ENCODE measurements at places on chromosomes 11 and 22. TPM values are rescaled to one million over a fixed set of nuclear protein-coding genes. Genes with fewer than 3 reads are reported as not detected.
A peak's percentile ranks its signal among the peaks of the same experiment; 100 is the strongest.

The ELFN2 gene
- total RNA-seq, result 0.29 TPM

The UCP3 gene
- not detected for total RNA-seq

DNA sequence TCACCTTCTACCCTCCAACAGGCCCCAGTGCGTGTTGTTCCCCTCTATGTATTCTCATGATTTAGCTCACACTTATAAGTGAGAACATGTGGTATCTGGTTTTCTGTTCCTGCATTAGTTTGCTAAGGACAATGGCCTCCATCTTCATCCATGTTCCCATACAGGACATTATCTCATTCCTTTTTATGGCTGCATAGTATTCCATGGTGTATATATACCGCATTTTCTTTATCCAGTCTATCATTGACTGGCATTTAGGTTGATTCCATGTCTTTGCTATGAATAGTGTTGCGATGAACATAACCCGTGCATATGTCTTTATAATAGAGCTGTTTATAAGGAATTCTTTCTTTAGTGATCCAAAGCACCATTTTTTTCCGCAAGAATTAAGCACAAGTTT, 28.5 kb upstream of the TLCD5 start:
- no peak for DNase-seq

The TAF1D gene
- total RNA-seq, result 114 TPM

DNA sequence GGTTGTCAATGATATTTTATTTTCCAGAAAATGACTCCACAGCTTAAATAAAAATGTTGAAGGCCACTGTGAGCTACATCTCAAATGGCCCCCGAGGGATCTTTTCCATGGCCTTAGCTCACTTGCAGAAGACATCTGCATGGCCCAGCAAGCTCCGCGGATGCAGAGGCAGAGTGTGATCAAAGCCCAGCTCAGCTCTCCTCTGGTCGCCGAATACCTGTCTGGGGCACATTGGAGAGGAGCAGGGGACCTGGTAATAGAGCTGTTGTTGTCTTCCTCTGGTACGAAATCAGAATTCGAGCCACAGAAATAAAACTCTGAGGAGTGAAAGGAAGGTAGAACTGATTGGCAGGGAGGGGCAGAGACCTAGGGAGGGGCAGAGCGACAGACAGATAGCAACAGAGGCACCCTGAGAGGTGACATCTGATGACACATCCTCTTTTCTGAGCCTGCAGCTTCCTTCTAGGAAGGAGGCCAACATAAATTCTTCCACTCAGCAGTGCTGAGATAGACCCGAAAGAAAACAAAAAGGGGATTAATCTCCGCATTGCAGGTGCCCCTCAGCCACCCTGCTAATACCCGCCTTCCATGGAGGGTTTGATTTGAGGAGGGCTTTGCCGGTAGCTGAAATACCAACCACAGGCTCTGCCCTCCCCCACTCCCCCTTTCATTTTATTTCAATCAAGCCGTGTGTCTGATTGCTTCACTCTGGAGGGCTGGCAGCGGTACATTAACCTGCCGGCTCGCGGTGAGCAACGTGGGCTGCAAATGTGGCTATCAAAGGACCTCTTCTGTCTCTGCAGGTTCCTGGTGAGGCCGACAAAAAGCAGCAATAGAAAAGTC, 759.4 kb downstream of the OPCML start:
- DNase-seq, result no peak

DNA sequence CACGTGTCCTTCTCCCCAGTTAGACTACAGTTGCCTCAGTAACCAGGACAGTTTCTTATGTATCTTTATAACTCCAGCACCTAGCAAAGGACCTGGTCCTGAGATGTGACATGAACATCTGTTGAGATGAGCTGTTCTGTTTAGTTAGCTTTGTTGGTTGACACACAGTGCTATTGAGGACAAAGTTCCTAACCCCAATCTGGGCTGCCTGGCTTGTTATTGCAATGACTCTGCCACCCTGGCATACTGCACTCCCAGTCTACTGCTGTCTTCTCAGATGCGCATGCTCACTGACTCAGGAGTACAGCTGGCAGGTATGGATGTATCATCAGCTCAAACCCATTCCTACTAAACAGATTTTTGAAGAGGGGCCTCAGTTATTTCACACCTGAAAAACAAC, 7.4 kb downstream of the DESI1 start:
- DNase-seq, result no peak

The SLC17A6 gene
- total RNA-seq, result 0.02 TPM

The PNPLA3 gene
- total RNA-seq, result 5.2 TPM

- DNase-seq, result no peak
Measured at GRCh38 chr22:25109878-25110595, 89.6 kb upstream of the CRYBB3 start.

DNA sequence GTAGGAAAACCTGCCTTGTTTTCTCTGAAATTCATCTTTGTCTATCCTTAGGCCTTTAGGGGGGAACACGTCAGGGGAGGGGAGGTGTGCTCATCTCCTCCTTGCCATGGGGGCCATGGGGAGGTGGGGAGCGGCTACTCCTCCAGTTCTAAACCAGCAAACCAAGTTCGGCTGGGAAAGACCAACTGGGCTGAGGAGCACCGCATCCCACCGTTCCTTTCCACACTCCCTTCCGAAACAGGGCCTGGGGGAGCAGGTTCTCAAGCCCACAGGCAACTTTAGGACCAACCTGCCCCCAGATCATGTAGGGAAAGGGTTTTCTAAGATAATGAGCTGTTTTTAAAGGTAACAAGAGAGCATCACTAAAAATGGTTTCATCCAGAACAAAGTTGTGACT, 77.5 kb upstream of the PITPNB start:
- no peak for DNase-seq

DNA sequence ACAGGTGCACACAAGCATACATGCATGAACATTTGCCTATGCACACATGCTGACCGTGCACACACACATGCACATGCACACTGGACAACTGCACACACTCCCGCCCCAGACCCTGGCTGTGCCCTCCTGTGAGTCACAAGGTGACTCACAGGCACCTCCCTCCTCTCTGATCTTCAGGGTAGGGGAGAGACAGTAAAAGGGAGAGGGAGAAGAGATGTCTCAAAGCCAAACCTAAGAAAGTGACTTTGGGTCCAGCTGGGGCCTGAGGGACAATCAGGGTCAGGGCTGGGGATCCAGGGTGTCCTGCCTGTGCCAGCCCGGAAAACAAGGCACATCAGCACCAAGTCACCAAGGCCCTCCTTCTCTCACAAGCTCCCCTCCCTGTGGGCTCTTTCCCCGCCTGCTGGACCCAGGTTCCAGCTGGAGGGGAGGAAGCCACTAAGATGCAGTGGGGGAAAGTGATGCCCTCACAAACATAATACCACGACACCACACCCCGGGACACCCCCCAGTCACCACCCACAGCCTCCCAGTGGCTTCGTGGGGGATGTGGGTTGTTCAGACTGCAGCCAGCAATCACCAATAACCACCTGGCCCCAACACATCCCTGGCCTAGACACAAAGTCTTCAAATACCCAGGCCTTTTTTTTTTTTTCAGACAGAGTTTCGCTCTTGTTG, 39.3 kb downstream of the PDGFB start:
- peak; percentile 66 for DNase-seq

The POLR2F gene
- 145 TPM for total RNA-seq

The PHETA2 gene
- not detected for total RNA-seq

GRCh38 chr11:109511598-109511997, 89.6 kb downstream of the C11orf87 start:
- DNase-seq, result no peak

The LIF gene
- total RNA-seq, result 3.9 TPM

- no peak for DNase-seq
Measured at GRCh38 chr11:130146796-130147195, 12.8 kb upstream of the ST14 start.

The TCN2 gene
- 6.1 TPM for total RNA-seq

DNA sequence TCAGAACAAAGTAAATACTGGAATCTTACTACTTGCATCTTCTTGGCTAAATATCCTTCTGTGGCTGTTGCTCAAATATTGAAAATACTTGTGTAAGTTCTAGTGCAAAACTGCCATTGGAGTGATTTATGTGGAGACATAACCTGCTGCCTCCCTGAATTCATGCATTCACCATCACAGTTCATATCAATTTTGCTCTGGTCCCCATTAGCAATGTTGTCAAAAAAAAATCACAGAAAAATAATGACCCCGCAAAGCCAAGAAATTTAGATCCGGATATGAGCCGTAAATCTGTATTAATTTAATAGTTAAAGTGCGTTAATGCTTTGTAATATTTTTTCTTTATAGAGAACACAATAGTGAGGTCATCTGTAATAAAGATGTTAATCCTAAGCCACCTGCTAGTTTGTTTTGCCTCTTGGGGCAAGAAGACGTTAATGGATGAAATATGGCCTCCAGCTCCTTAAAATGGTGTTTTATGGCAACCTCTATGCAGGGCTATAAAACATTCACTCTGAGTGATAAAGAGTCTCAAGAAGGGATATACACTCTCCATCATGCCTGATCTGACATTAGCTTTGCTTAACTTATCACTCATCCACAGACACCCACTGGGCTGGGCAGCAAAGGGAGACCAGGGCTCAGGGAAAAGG, 255.9 kb downstream of the INSC start:
- DNase-seq, result no peak

GRCh38 chr11:115054570-115055538, 376.5 kb downstream of the NXPE2 start:
- DNase-seq, result no peak

DNA sequence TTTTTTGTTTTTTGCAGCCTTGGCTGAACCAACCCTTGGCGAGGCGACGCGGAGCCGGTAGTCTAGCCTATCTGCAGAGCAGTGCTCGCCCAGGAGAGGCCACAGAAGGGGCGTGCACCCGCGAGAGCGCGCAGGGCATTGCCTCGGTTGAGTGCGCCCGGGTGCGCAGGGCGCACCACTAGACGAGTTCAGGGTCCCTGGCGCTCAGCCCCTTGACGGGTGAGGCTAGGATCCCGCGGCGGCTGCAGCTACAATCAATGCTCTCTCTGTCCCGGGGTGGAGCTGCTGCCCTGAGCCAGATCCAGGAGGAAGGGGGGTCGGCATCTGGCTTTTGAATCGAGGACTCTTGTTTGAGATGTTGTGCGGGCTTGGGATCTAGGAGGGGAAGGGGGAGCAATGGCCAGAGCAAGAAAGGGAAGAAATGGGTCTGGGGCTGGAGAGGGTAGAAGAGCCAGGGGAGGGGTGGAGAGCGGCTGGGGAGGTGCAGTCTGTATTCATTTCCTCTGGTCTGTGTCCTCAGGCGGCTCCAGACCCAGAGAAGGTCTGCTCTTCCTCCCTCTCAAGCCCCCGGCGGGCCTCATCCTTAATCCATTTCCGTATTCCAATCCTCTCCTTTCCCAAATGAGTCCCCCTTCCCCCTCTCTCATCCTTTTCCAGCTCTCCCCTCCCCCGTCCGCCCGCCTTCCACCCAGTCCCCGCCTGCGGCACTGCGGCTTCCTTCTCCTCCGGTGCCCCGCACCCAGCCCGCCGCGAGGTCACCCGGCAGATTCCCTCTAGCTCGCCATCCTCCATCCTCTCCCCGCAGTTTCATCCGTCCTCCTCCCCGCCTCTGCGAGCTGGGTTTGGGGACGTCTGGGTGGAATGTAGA, 797 bp downstream of the THY1 start:
- DNase-seq, result no peak

The LMNTD2 gene
- 1.4 TPM for total RNA-seq

- no peak for DNase-seq
Measured at GRCh38 chr22:48342732-48343131, 1484.9 kb downstream of the BRD1 start.

GRCh38 chr22:32040324-32040904, 2.6 kb upstream of the SLC5A1 start:
- no peak for DNase-seq
